ENCODE measurements at places on chromosomes 7 and 10.

DNA sequence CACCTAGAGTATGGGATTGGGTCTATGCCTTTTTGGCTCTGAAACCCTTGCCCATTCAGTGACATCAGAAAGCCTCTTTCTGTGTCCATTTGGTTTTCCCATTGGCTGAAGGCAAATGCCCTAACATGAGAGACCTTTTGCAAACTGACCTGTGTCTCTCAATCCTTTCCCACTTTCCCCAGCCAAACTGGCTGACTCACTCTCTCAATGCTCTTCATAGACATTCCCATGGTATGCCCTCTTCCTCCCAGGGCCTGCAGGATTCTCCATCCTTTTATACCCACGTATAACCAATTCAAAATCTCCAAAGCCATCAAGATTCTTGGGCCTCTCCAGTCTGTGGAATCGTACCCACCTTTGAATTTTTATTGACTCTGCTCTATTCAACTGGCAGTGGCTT lies 563.3 kb downstream of the GATA3 start:
- H3K4me3 ChIP-seq: no peak overlapping the region
- H3K27ac ChIP-seq: no peak overlapping the region
- H3K4me1 ChIP-seq: no peaks in the 10 kb centered on the region
- no peaks in the 10 kb centered on the region for H3K27me3 ChIP-seq
- no peaks in the 10 kb centered on the region for H3K36me3 ChIP-seq
- DNase-seq: no peak

DNA sequence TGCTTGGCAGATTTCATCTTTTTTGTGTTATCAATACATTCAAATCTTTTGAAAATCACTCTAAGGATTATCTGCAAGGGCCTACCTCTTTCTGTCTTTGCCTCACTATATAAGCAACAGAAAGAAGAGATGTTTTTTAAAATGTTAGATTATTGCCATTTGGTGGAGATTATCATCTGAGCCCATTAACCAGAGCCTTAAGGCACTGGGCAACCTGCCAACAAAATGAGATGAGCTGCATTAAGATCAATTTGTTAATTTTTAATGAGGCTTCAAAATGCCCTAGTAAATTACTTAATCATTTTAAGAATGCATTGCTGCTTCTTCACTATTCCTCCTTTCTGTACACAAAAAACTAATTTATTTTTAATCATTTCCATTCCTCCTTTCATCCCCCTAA lies 314.1 kb downstream of the SNX13 start:
- no peak overlapping the region for H3K27ac ChIP-seq
- no peaks in the 10 kb centered on the region for H3K36me3 ChIP-seq
- no peak overlapping the region for H3K4me3 ChIP-seq
- no peaks in the 10 kb centered on the region for H3K4me1 ChIP-seq
- DNase-seq: no peak

- DNase-seq: no peak
- no peaks in the 10 kb centered on the region for H3K4me1 ChIP-seq
- H3K27ac ChIP-seq: no peak overlapping the region
- H3K27me3 ChIP-seq: no peaks in the 10 kb centered on the region
- no peak overlapping the region for H3K4me3 ChIP-seq
- H3K36me3 ChIP-seq: no peaks in the 10 kb centered on the region
Observed at GRCh38 chr10:360653-361052, 225.4 kb downstream of the ZMYND11 start.

DNA sequence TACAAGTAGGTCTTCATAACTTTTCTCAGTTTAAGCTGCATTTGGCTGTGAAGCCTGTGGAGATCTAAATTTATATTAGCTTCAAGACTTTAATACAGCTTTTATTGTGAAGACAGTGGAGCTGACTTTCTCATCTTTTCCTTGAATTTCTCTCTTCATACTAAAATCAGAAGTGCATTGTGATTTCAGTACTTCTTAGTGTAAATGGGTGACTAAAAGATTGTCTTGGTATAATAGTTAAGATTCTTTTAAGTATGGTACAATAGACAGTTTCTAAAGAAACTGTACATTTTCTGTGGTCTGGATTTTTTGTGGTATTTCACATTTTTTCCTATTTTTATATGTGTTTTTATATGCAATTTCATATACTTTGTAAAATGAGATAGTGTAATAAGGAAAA lies 21.0 kb upstream of the DDX21 start:
- no peaks in the 10 kb centered on the region for H3K4me1 ChIP-seq
- H3K4me3 ChIP-seq: no peak overlapping the region
- no peaks in the 10 kb centered on the region for H3K27me3 ChIP-seq

- no peaks in the 10 kb centered on the region for H3K36me3 ChIP-seq
- H3K27ac ChIP-seq: no peak overlapping the region
- H3K4me3 ChIP-seq: no peak overlapping the region
- no peaks in the 10 kb centered on the region for H3K27me3 ChIP-seq
Observed at GRCh38 chr7:107014387-107015023, 30.0 kb upstream of the PRKAR2B start.

DNA sequence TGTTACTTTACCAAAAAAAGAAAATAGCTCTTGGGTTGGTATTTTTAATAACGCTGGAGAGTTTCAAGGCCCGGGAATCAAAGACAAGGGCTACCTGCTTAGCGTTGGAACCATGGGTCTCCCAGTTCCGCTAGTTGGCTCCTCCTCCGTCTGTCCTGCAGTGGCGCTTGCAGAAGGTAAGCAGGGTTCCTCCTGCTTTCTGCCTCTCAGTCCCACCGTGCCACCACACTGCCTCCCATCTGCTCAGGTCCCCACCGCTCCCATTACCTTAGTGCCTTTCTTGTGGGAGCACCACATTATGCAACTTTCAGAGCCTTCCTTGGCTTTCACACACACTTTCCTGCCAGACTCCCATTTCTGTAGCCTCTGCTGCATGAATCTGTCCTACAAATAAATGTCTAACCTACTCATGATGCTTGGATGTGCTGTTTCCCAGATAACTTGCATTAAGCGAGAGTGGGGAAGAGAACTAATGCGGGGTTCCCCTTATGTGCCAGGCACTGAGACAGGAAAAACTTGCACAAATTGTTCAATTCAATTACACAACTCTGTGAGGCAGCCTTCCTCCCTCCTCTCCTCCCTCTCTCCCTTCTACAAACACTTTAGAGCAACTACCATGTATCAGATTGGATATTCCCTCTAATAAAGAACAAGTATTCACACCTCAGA lies 124.5 kb downstream of the AOAH start:
- no peak overlapping the region for H3K27ac ChIP-seq
- H3K27me3 ChIP-seq: no peaks in the 10 kb centered on the region
- no peak for DNase-seq
- no peaks in the 10 kb centered on the region for H3K4me1 ChIP-seq
- H3K36me3 ChIP-seq: no peaks in the 10 kb centered on the region

GRCh38 chr10:15436696-15437095 lies 65.6 kb upstream of the FAM171A1 start:
- H3K27ac ChIP-seq: no peak overlapping the region
- no peaks in the 10 kb centered on the region for H3K4me1 ChIP-seq
- H3K27me3 ChIP-seq: no peaks in the 10 kb centered on the region
- DNase-seq: no peak
- H3K36me3 ChIP-seq: no peaks in the 10 kb centered on the region
- no peak overlapping the region for H3K4me3 ChIP-seq

- H3K27ac ChIP-seq: no peak overlapping the region
- no peak for DNase-seq
- no peak overlapping the region for H3K4me3 ChIP-seq
- H3K4me1 ChIP-seq: no peaks in the 10 kb centered on the region
Observed at GRCh38 chr7:133348250-133348649, 95.4 kb downstream of the EXOC4 start.

DNA sequence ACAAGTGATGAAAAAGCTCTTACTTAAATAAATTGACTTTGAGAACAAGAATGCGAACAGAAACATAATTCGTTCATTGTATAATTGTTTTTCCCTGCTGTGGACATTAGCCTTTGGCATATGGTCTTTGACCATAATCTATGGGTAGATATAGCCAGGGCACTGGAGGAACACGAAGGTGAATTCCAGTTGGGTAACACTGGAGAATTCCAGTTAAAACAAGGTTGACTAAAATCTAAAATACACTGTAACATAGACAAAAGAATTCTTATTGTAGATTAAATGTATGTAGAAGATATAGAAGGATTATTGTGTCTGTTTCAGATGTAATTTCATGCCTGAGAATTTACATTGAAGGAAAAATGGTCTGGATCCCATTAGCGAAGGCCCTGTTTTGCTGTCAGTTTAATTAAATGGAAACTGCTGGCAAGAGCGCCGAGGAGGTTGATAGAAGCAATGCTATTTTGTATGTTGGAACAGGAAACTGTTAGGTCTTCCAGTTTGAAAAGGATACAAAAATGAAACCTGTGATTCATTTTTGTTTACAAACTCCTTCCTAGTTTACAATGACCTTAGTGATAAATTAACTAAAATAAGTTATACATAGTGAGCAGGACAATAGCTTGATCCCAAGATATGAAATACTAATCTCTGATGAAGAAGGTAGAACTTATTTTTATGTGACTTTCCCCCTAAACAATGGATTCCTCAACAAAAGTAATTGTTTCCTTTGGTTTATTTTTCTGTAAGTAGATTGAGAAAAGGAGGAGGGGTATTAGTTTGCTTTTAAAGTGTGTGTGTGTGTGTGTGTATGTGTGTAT lies 68.9 kb downstream of the ARID5B start:
- H3K4me1 ChIP-seq: no peaks in the 10 kb centered on the region
- no peak for DNase-seq
- no peaks in the 10 kb centered on the region for H3K36me3 ChIP-seq
- H3K27ac ChIP-seq: peak overlapping the region; percentile 65

DNA sequence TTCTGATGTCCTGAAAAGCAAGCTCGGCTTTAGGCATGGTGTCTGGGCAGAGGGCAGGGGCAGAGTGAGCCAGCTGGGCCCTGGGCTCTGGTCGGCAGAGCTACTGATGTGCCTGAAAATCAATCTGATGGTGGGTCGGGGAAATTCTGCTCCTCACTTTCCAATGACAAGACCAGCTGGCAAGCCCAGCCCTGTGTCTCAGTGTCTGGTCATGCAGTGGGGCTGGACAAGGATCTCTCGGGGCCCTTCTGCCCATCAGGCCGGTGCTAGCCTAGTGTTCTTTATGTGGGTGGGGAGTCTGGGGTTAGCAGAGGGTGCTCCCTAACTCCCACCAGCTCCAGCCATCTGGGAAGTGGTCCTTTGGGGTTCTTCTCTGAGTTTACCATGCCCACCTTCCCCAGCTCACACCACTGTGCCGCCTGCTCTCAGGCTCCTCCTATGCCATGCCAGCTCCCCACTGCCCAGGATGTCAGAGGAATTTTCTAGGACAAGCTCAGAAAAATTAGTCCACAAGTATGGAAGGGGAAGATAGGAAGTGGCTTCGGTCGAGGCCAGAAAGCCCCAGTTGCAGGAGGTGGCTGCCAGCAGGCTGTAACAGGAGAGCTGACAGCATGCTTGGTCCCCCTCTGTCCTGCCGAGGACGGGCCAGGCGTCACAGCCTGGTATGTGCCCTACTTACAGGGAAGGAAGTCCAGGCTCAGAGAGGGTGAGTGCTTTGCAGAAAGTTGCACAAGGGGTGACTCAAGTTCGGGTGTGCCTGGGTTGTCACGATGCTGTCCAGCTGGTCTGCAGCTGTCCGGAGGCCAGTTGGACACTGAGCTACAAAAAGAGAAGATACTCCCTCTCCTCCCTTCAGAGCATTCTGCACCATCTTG lies 135.2 kb downstream of the ADCY1 start:
- H3K27me3 ChIP-seq: no peaks in the 10 kb centered on the region
- H3K27ac ChIP-seq: no peak overlapping the region
- no peak overlapping the region for H3K4me3 ChIP-seq
- H3K36me3 ChIP-seq: no peaks in the 10 kb centered on the region
- H3K4me1 ChIP-seq: no peaks in the 10 kb centered on the region
- DNase-seq: peak; percentile 13

GRCh38 chr7:139776486-139777132 lies 1.2 kb downstream of the HIPK2 start:
- H3K4me1 ChIP-seq: no peaks in the 10 kb centered on the region
- no peak for DNase-seq
- H3K27ac ChIP-seq: peak overlapping the region; percentile 96
- peak overlapping the region; percentile 84 for H3K4me3 ChIP-seq

DNA sequence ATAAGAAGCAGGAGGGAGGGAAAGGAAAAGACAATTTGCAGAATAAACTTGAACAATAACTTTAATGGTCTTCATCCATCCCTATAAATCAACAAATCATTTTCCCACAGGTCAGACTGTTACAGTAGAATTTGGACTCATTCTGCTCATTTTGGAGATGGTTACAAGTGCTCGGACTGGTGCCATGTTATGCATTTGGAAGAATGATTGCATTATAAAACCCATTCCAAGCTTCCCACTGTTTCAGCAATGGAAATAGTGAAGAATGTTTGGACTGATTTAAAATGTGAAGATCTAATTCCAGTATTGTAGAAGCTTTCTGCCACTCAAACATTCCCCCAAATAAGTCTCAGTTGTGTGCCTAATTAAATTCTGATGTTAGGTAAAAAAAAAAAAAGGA lies 99.7 kb upstream of the ZEB1 start:
- H3K27me3 ChIP-seq: no peaks in the 10 kb centered on the region
- H3K4me1 ChIP-seq: no peaks in the 10 kb centered on the region
- no peak for DNase-seq
- H3K4me3 ChIP-seq: no peak overlapping the region
- no peak overlapping the region for H3K27ac ChIP-seq
- no peaks in the 10 kb centered on the region for H3K36me3 ChIP-seq

DNA sequence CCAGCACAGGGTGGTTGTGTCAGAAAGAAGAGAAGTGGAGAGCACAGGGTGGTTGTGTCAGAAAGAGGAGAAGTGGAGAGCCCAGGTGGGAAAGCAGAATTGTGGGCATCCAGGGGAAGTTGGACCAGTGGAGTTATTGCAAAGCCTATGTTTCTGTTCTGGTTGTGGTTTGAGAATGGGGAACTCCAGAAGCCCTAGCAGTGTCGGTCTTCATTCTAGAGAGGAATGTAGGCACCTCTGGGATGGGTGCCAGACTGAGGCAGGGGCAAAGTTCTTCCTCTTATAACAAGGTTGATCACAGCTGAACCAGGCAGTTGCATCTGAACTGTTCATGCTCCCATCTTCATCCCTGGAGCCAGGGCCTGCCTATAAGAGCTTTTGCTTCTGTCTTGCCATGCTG lies 954 bp downstream of the FSCN3 start:
- H3K4me1 ChIP-seq: no peaks in the 10 kb centered on the region
- no peak overlapping the region for H3K27ac ChIP-seq
- H3K36me3 ChIP-seq: no peaks in the 10 kb centered on the region
- no peaks in the 10 kb centered on the region for H3K27me3 ChIP-seq

- no peaks in the 10 kb centered on the region for H3K27me3 ChIP-seq
- H3K4me3 ChIP-seq: no peak overlapping the region
- DNase-seq: no peak
- no peak overlapping the region for H3K27ac ChIP-seq
- H3K4me1 ChIP-seq: no peaks in the 10 kb centered on the region
Observed at GRCh38 chr7:67847092-67847787, 850.6 kb downstream of the TYW1 start.

- no peaks in the 10 kb centered on the region for H3K4me1 ChIP-seq
- H3K27me3 ChIP-seq: no peaks in the 10 kb centered on the region
- DNase-seq: no peak
- H3K4me3 ChIP-seq: no peak overlapping the region
- H3K27ac ChIP-seq: no peak overlapping the region
Observed at GRCh38 chr10:117967149-117967650, 79.5 kb downstream of the RAB11FIP2 start.

GRCh38 chr7:63376873-63377272 lies 621.8 kb upstream of the ZNF722 start:
- H3K4me1 ChIP-seq: no peaks in the 10 kb centered on the region
- no peak overlapping the region for H3K27ac ChIP-seq
- DNase-seq: no peak
- H3K4me3 ChIP-seq: no peak overlapping the region
- H3K27me3 ChIP-seq: no peaks in the 10 kb centered on the region

- no peaks in the 10 kb centered on the region for H3K36me3 ChIP-seq
- H3K4me1 ChIP-seq: no peaks in the 10 kb centered on the region
- no peak overlapping the region for H3K27ac ChIP-seq
- no peak for DNase-seq
- H3K4me3 ChIP-seq: no peak overlapping the region
Observed at GRCh38 chr10:6617309-6618076, 37.4 kb upstream of the PRKCQ start.
